ENCODE measurements at places on chromosomes 12 and 14.

GRCh38 chr14:68683326-68683725, 109.5 kb downstream of the ZFP36L1 start:
- DNase-seq: peak; percentile 48

- DNase-seq: no peak
Measured at GRCh38 chr12:75657831-75658230, 146.4 kb upstream of the KRR1 start.

DNA sequence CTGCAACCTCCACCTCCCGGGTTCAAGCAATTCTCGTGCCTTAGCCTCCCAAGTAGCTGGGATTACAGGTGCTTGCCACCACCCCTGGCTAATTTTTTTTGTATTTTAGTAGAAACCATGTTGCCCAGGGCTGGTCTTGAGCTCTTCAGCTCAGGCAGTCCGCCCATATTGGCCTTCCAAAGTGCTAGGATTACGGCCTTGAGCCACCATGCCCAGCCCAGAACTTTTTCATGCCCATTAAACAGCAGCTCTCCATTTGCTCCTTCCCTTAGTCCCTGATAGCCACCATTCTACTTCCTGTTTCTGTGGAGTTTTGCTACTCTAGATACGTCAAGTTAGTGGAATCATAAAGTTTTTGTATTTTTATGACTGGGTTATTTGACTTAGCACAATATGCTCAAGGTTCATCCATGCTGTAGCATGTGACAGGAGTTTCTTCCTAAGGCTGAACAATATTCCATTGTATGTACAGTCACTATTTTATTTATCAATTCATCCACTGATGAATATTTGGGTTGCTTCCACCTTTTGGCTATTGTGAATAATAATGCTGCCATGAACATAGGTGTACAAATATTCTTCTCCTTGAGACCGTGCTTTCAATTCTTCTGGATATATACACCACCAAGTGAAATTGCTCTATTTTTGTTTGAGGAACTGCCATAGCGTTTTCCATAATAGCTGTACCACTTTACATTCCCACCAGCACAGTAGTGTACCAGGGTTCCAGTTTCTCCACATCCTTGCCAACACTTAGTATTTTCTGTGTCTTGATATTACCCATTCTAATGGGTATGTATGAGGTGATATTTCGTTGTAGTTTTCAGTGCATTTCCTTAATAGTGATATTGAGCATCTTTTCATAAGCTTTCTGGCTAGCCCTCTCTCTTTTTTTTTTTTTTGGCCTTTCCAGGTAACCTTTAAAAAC, 15.0 kb downstream of the ATF1 start:
- DNase-seq: no peak

GRCh38 chr12:31369712-31370521, 44.0 kb upstream of the SINHCAF start:
- no peak for DNase-seq

DNA sequence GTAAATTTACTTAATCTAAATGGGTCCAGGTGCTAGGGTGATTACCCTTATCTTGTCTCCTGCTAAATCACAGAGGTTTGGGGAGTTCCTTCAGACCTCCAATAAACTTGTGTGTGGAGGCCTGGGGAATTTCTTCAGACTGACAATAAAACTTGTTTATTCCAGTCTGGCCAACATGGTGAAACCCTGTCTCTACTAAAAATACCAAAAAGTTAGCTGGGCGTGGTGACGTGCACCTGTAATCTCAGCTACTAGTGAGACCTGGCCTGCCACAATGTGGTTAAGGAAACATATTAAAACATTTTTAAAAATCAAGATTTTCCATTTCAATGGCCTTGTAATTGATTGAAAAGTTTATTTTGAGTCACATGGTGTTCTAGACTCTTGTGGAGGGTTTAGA, 126.9 kb upstream of the FGD4 start:
- DNase-seq: no peak

DNA sequence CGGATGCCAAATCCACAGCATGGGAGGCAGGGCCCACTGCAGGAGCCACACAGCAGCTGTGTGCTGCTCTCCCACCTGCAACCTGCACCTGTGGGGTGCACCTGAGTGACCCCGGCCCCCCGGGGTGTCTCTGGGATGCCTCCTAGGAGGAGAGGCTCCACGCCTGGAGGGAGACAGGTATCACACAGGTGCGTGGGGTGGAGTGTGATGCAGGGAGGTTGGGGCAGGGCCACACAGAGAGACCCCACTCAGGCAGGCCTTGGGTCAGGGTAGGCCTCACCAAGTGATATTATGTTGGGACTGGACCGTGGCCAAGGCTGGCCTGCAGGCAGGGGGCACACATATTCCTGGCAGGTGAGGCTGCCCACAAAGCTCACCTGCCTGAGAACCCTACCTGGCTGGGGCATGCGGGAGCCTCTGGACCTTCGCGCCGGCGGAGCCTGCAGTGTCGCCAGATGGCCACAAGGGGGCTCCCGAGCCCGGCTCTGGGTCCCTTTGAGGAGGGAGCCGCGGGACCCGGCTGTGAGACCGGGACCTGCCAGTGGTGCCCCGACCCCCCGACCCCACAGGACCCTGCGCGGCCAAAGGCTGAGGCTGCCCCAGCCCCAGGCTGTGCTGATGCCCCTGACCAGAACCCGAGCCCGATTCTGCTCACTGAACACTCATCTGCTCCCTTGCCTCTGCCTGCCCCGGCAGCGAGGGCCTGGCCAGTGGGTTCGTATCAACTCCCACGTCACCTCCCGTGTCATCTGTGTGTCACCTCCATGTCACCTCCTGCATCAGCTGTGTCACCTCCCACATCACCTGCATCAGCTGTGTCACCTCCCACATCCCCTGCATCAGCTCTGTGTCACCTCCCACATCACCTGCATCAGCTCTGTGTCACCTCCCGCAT, 11.4 kb downstream of the TMEM121 start:
- DNase-seq: peak; percentile 12

DNA sequence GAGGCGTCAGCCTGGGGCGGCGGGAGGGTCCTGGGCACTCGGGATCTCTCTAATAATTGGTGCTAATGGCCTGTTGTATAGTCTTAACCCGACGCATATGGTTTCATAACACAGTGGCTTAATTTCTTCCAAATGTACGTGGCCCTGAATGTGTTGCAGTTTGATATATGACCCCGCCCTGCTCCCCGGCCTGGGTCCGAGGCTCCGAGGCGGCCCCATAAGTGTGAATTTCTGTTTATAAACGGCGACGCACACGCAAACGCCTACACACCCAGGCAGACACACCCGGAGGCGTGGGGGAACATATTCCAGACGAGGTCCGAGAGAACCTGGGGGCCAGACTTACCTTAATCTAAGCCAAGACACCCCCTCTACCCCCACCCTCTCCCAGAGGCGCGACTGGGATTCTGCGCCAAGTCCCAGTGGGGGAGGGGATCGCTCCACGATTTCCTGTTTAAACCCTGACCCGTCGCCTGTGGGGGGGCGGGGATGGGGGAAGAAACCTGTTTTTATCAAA, 9.7 kb upstream of the HOXC6 start:
- no peak for DNase-seq

DNA sequence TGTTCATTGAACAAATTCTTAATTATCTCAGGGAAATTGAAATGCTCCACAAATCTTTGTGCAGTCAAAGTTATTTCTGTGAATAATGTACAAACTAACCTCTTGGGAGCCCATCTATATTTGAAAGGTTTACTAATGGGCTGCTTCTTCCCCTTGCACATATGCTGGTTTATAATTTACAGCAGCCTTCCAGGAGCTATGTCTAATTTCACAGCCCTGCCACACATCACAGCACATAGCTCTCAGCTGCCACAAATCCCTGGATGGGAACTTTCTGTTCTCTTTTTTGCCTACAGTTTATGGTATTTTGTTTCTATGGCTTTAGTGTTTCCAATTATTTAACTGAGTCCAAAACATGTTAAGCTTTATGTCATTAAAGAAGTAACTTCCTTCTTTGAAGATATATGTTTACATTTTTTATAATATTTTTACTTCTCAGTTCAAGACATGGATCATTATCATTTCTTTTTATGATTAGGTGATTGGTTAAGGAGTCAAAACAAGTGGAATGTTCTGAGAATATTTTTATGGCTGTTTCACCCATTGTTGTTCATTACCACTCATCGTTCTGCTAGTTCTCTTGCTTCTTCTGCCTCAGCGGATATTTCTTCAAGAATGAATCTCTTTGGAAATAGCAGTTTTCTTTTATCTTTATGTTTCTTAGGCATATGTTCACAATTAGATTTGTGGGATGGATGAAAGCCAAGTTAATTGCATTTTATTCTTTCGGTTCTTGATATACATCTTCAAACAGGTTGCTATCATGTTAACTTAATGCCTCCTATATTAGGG, 475.6 kb upstream of the MIS18BP1 start:
- DNase-seq: no peak

DNA sequence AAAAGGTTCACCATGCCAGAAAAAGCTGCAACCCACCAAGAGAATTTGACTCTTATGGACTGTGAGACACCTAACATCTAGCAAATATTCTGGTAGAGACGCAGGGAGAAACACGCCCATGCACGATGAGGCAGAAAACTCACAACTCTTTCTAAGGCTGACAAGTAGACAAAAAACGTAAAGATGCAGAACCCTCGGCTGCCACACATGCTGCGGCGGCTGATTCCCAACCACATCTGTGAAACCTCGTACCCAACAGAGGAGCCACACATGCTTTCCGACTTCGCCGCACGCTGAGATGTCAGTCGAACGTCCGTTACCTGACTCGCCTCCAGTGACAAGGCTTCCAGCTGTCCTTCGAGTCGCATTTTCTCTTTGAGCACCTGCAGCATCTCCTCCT, 21.8 kb downstream of the GOLGA3 start:
- DNase-seq: no peak

All from inflammatory macrophage treated with lipopolysaccharide for 4 hours (primary cell).